ENCODE measurements at places on chromosomes 6 and 20.

- no peak for DNase-seq
Observed at GRCh38 chr6:31057426-31058003, 47.2 kb downstream of the MUC22 start.

GRCh38 chr20:18466574-18466893 is 296 bp downstream of the DZANK1 start:
- DNase-seq: no peak

DNA sequence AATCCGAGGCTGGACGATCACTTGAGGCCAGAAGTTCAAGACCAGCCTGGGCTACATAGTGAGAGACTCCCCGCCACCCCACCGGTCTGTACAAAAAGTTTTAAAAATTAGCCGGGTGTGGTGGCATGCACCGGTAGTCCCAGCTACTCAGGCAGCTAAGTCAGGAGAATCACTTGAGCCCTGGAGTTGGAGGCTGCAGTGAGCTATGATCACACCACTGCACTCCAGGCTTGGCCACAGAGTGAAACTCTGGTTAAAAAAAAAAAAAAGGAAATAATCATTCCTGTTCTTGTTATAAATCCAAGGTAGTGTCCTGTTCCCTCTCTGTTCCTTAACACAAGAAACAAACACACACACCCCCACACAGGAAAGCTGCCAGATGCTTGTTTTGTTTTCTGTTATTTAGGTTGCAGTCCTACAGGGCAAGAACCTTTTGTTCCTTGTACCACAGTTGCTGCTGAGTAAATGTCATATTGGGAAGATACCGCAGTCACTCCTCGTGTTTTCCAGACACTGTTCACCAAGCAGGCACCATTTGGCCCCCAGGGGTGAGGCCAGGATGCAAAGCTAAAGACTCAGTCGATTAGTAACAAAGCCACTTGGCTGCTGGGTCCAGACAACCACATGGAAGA is 28.9 kb downstream of the ASIP start:
- DNase-seq: no peak

GRCh38 chr20:7355051-7355450 is 585.2 kb downstream of the HAO1 start:
- DNase-seq: no peak

GRCh38 chr6:18327626-18328025 is 59.5 kb upstream of the RNF144B start:
- DNase-seq: no peak

GRCh38 chr6:91081452-91082067 is 494.7 kb upstream of the MAP3K7 start:
- DNase-seq: no peak

- no peak for DNase-seq
Observed at GRCh38 chr6:91088515-91088914, 501.6 kb upstream of the MAP3K7 start.

DNA sequence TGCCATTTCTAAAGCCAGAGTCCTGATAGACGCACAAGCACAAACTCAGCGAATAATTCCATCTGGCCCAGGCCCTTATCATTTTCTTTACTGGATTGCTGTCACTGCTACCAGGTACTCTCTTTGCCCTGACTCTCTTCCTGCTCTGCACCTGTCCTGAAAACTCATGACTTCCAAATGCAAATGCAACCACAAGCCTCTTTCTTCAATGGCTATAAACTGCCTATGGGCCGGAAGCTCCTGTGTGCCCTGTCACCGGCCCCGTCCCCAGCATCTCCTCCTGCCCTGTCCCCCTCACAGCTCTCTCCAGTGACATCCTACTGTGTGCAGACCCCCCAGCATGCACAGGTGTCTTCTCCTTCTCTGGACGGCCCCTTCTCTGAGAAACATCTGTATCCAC is 302.6 kb downstream of the GMDS start:
- no peak for DNase-seq

DNA sequence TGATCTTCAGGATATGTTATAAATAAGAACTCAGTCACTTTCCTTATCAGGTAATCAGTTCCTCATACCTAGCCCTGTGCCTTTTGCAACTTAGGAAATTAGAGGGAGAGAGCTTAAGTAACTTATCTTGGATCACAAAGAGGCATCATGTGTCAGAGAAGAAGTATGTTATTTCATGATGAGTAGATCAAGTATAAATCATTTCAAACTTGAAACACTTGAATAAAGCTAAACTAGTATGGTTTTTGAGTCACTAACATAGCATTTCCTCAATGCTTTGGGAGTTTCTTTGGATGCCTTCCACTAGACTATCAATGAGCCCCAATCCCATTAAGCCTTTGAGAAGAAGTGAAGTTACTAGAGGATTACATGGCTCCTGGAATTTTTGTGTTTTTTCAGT is 102.6 kb upstream of the TNFAIP3 start:
- no peak for DNase-seq

GRCh38 chr6:119157506-119157815 is 79.0 kb upstream of the FAM184A start:
- no peak for DNase-seq

GRCh38 chr6:20028143-20028542 is 184.1 kb downstream of the MBOAT1 start:
- DNase-seq: no peak

DNA sequence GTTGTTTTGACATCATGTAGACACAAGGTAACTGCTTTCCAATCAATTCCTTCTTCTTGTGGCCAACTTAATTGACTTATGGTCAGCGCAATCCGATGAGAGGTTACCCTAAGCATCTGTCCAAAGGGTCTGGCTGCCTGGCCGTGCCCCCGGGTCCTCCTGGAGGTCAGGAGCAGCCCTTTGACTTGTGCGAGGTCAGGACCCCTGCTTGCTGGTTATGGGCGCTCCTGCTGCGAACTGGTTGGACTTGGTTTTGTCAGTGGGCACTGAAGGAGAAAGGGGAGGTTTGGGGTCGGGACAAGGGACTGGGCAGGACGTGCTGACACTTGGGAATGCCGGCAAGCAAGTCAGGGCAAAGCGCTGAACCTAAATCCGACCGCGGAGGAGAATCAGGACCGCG is 215.6 kb downstream of the QKI start:
- no peak for DNase-seq

DNA sequence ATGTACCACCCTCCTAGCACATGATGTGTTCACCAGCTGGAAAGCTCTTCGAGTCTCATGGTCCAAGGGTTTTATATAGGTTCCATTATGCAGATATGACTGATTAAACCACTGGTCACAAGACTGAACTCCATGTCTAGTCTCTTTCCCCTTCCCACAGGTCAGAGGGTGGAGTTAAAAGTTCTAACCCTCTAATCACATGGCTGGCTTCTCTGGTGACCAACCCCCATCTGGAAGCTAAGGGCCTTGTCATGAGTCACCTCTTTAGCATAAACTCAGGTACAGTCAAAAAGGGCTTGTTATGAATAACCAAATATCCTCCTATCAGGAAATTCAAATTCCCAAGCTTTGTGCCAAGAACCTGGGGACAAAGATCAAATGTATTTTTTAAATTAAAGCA is 52.0 kb upstream of the KLHL31 start:
- DNase-seq: no peak

- DNase-seq: peak; percentile 37
Observed at GRCh38 chr20:48983423-48984400, 62.2 kb downstream of the ARFGEF2 start.

DNA sequence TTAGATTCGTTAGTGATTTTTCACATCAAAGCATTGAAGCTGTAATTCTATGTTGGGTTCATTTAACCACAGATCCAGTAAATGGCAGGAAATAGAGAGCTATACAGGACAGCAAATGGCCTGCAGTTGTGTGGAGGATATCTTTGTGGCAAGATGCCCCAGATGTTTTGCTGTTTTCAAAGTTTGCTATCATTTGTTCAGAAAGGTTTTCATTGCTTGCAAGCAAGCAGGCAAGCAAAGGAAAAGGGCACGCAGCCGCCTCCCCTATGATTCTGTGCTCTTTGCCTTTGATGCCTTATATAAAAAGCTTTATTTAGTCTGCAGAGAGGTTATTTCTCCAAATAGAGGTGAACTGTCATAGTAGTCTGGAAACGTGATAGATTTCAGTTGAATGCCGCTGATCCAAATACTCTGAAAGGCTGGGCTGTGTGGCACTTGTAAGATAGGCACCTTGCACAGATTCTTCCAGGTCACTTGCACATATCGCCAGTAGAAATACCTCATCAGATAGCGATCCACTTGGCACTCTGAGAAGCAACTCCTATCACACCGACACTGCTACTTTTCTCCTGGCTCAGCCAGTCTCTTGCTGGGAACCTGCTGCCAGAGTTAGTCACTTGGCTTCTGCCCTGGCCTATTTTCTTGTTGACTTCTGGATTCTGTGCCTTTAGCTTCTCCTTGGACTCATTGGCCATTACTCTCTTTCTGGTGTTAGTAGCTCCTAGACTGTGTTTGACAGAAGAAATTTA is 66.4 kb downstream of the UTRN start:
- DNase-seq: no peak

DNA sequence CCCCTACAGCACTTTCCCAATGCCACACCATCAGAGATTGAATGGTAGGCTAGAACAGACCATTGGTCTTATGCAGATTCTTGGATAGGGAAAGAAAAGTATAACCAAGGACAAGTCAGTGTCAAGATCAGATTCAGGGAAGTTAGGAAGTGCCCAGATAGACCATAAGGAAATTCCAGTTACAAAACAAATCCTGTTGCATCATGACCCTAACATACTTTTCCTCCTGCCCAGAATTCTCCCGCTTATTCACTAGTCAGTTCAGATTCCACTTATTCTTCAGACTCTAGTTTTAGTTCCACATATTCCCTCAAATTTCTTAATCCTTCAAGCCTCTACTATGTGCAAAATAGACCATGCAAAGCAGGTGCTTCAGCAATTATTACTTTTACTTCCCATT is 20.7 kb downstream of the METTL24 start:
- DNase-seq: no peak

DNA sequence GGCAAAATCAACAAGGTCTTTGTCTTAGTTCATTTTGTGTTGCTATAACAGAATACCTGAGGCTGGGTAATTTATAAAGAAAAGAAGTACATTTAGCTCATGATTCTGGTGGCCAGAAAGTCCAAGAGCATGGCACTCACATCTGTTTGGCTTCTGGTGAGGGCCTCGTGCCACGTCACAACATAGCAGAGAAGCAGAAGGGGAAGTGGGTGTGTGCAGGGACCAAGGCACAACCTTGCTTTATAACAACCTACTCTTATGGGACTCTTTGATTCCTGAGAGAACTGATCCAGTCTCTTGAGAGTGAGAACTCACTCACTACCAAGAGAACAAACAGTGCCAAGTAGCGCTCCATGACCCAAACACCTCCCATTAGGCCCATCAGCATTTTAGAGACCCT is 25.4 kb downstream of the GABRR2 start:
- no peak for DNase-seq

DNA sequence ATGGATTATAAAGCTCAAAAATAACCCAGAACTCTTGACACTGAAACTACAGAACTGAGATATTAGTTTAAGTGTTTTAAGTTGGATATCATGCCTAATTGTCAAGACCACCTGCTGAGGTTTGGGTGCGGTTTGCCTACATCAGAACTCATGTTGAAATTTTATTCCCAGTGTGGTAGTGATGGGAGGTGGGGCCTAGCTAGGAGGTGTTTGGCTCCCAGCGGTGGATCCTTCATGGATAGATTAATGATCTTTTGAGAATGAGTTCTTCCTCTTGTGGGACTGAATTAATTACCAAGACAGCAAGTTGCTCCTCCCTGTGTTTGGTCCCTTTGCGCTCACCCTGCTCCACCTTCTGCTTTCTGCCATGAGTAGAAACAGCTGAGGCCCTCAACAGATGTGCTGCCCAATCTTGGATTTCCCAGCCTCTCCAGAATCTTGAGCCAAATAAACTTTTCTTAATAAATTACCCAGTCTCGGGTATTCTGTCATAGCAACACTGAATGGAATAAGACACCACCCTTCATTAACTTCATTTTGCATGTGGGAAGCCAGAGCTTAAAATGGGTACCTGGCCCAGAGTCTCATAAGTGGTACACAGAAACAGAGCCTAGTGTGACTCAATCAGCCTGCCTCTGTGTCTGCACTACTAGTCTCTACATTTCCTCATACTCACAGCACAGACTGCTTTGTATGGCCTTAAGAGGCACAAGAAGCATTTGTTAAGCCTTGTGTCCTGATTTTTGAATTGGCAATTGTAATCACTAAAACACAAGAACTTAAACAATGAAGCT is 158.4 kb downstream of the IBTK start:
- no peak for DNase-seq

GRCh38 chr20:3046677-3047462 is 1.0 kb downstream of the MRPS26 start:
- no peak for DNase-seq

DNA sequence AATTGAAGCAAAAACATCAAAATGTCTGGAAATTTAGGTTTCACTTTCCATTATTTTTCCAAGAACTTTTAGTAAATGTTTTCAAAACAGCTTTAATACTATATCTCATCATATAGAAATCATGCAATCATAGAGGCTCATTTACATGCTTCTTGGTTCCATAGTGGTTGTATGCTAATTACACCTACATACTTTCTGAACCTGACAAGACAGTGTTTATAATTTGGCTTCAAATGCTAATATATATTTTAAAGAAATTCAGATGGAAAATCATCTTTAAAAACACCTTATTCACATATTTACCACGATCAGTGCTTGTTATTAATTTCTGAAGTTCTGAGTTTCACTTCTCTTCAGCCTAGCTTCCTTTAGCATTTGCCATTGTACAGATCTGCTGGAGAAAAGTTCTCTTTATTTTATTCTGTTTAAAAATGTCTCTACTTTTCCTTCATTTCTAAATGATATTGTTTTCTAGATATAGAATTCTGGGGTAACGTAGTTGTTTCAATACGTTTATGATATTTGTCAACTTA is 89.9 kb downstream of the PLCB1 start:
- DNase-seq: no peak

- no peak for DNase-seq
Observed at GRCh38 chr20:47529840-47530239, 28.2 kb downstream of the NCOA3 start.

DNA sequence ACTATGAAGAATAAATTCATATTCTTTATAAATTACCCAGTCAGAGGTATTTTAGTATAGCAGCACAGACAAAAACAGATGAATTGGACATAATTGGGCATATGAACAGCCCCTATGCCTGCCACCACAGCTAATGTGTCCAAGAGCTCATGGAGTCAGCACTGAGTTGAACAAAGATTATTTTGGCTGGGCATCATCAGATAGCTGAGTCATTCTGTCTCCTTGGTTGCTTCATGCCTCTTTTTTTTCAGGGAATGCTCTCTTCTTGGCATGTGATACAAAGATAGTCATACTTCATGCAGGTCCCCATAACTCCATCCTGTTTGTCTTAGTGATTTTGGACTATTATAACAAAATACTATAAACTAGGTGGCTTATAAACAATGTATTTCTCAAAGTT is 275.6 kb downstream of the TENT5A start:
- no peak for DNase-seq

DNA sequence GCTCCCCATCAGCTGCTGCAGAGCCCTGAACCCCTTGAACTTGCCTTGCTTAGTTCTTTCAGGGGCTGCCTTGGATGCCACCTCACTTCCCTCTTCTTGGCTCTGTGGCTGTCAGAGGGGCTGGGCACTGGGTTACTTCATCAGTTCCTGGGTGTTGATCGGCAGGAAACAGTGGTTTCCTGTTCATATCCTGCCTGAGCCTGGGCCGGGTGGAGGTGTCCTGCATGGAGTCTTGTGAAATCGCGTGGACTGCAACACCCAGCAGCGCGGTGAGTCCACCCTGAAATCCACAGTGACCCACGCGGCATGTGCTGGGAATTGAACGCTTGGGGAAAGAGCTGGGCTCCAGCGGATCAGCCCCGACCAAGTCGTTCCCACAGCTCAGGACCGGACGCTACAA is 97.5 kb downstream of the CDH26 start:
- peak; percentile 64 for DNase-seq

Measured in left cardiac atrium (tissue), 4 donors.